Muscle of arm (tissue), 14 donors: ENCODE measurements at places on chromosomes 13 and 19.

DNA sequence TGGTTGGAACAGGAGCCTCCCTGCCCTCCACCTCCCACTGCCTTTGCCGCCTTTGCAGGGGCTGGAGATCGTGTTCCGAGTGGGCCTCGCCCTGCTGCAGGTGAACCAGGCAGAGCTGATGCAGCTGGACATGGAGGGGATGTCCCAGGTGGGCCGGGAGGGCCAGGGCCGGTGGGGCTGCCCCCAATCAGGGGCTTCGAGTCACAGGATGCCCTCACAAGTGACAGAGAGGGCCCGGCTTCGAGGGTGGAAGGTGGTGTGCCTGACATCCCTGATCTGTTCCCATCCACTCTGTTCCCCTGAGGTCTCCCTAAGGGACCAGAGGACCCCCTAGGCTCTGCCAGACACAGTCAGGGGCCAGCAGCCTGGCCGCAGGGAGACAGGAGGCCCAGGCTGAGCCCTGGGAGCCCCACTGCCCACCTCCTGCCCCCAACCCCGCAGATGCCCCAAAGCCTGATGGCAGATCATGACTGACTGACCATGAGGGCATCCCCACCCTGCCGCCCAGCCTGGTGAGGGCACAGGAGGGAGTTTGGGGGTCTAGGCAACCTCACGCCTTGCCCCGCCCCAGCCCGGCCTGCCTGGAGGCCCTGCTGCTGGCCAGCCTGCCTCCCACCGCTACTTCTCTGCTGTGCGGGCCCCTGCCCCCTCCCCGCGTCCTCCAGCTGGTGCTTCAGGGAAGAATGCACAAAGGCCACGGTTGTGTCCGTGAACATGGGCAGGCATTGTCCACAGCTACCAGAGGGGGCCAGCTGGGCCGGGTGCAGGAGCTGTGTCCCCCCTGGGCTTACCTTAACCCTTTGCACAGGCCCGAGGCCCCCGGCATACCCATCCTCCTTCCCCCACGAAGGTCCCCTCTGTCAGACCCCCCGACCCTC, 21.8 kb downstream of the EVI5L start:
- DNase-seq, result no peak

GRCh38 chr19:44875666-44876451, 15.2 kb upstream of the TOMM40 start:
- no peak for DNase-seq

DNA sequence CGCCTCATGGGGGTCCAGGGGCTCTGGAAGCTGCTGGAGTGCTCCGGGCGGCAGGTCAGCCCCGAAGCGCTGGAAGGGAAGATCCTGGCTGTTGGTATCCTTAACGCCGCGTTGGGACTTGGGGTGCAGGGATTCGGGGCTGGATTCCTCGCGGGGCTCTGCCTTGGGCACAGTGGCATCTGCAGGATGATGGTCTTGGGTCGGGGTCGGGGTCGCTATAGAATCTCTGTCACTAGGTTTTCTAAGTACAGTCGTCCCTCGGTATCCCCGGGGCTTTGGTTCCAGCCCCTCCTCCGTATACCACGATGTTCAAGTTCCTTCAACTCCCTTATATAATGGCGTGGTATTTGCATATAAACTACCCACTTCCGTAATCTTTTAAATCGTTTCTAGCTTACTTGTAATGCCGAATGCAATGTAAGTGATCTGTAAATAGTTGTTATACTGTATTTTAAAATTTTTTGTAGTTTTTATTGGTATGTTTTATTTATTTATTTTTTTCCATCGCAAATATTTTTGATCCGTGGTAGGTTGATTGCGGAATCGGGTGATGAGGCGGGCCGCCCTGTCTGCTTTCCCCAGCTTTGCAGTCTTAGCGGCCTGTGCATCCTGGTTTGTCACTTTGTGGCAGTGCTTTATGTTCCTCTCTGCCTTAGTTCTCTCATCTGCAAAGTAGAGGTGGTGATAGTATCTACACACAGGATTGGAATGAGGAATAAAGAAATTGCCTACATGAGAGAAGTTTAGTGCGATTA, 606 bp downstream of the ERCC5 start:
- peak; percentile 31 for DNase-seq

- DNase-seq, result no peak
These were observed 138.2 kb downstream of the SUCLA2 start for GRCh38 chr13:47862841-47863240.

DNA sequence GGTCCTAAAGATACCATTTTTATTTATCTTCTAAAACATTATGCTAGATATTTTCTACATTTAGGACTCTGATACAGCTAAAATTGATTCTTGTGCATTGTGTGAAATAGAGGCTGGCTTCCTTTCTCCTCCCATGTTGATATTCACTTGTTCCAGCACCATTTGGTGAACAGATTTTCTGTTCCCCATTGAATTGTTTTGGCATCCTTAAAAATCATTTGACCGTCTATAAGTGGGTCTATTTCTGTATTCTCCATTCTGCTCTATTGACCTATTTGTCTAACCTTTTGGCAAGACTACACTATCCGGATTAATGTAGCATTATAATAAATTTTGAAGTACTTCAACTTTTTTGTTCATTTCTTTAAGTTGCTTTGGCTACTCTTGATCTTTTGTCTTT, 2689.2 kb downstream of the PCDH9 start:
- peak; percentile 2 for DNase-seq

- no peak for DNase-seq
These were observed 1.1 kb downstream of the ATP4A start for GRCh38 chr19:35562336-35562735.
